ENCODE measurements at places on chromosomes 4 and X. TPM values are rescaled to one million over a fixed set of nuclear protein-coding genes. Genes with fewer than 3 reads are reported as not detected.

DNA sequence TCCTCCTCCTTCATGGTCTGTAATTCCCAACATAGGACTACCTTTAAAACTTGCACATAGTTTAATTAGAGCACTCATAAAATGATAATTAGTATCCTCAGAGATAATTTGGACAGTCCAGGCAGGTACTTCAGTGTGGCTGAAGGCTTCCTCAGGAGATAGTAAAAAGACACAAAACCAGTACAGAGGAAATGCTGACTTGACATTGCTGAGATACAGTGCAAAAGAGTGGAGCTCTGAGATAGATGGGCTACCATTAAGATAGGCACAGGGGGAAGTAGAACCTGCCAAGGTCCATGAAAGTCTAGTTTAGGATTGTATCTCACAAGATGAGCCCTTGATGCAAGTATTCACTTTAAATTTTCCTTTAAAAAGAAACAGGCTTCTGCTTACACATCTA, 91.0 kb downstream of the USP9X start:
- H3K27me3 ChIP-seq = no peaks in the 10 kb centered on the region
- peaks cover 17% of the 10 kb centered on the region for H3K36me3 ChIP-seq
- no peak overlapping the region for H3K4me3 ChIP-seq
- peaks cover 4% of the 10 kb centered on the region for H3K4me1 ChIP-seq

GRCh38 chr4:187744911-187745310, 250.7 kb upstream of the ZFP42 start:
- no peaks in the 10 kb centered on the region for H3K4me1 ChIP-seq
- no peak overlapping the region for H3K27ac ChIP-seq
- no peaks in the 10 kb centered on the region for H3K27me3 ChIP-seq
- H3K4me3 ChIP-seq = no peak overlapping the region

GRCh38 chrX:119942831-119943184, 743 bp downstream of the NKAP start:
- H3K4me1 ChIP-seq = peaks cover 23% of the 10 kb centered on the region
- peak overlapping the region; percentile 85 for H3K27ac ChIP-seq
- DNase-seq = no peak

CYTL1 gene
- not detected for total RNA-seq

MAGEA2 gene
- total RNA-seq = not detected
